ENCODE measurements at places on chromosomes 16 and 17.

- no peak for DNase-seq
Measured at GRCh38 chr17:4766201-4766600, 5.5 kb upstream of the TM4SF5 start.

- no peak for DNase-seq
Measured at GRCh38 chr16:11212798-11213196, 43.2 kb downstream of the SOCS1 start.

GRCh38 chr16:68993885-68994284, 111.6 kb upstream of the HAS3 start:
- no peak for DNase-seq

- DNase-seq = no peak
Measured at GRCh38 chr17:55228683-55229192, 36.0 kb upstream of the HLF start.

DNA sequence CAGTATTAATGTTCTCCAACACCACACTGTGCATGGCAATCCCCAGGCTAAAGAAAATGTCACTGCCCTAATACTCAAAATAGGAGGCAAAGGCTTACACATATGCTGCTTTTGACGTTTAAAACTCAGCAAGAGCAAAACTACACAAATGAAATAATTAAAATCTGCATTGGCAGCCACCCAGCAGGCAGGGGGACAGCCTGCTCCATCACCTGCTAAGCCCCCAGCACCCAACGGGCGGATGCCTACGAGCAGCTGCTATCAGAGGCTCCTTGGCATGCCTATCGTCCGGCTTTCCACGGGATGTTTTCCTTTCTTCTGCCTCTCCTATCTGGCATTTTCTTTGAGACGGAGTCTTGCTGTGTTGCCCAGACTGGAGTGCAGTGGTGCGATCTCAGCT, 337.5 kb downstream of the SOX9 start:
- DNase-seq = no peak

GRCh38 chr16:3149630-3150345, 15.0 kb downstream of the ZNF213 start:
- DNase-seq = no peak

DNA sequence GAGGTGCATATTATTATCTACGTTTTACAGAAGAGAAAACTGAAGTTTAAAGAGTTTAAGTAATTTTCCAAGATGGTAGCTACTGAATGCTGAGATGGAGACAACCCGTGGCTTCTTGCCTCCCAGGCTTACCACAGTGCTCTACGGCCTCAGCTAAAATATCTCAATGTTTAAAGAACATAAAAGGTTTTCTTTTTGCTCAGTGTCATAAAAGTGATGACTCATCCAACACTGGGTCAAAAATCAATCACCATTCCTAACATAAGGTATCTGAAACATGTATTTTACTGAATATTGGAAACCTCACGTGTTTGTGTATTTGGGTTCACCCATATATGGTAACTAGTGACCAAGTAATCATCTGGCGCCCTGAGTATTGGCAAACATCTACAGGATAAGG, 18.4 kb downstream of the ABCA9 start:
- DNase-seq = no peak

DNA sequence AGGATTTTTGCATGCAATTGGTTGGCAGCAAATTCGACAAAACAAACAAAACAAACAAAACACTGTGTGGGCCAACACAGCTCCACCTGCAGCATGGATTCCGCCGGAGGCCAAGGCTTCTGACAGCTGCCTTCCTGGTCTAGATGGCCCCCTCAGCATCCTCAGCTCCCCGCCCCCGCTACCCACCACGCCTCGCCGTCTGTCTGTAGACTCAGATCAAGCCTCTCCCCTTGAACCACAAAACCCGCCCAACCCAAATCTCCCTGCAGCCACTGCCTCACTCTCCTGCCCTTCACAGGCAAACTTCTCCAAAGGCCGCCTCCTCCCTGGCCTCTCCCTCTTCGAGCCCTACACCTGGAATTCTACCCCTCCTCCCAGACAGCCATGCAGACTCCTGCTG, 57.9 kb downstream of the RTN4RL1 start:
- no peak for DNase-seq

DNA sequence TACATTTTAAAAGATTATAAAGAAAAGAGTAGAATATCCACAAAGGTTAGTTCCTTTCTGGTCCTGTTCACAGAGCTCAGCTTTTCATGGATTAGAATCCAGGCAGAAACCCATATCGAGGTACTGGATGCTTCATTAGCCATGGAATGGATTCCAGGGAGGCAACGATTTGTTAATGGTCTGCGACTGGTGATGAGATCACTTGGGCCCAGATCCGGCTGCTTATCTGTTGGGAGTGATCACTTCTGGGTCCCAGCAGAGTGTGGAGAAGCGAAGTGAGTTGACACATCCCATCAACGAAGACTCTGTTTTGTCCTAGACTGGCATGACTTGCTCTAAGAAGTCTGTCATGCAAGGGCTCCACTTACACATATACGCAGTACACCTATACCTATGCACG, 165.8 kb downstream of the MAF start:
- no peak for DNase-seq

- DNase-seq = no peak
Measured at GRCh38 chr17:61337290-61337689, 62.4 kb upstream of the TBX2 start.

- peak; percentile 8 for DNase-seq
Measured at GRCh38 chr17:75588596-75589011, 1.0 kb downstream of the MYO15B start.

GRCh38 chr16:85754413-85754812, 3.5 kb upstream of the C16orf74 start:
- DNase-seq = no peak

DNA sequence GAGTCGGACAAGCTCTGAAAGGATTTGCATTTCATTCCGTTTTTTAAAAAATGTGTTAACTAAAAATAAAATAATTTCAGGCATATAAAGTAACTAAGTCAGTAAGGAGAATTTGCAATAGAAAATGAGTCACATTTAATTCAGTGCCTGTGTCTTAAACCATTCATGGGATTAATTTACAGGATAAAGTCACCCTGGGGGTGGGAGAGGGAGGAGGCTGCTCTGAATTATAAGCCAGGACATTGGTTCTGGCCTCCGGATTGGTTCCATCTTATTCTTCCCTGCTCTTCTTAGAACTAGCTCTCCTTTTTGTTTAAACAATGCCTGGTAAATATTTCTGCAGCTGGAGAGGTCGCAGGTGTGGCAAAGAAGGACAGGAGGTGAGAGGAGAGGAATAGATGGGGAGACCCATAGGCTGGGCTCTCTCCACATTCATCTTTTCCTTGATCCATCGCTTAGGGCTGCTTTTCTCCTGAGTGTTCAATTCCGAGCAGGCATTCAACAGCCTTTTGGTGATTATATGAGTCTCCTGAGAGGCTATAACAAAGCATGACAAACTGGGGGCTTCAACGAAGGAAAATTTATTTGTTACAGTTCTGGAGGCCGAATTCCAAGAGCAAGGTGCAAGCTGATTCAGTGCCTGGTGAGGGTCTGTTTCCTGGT, 319.2 kb downstream of the PHKB start:
- no peak for DNase-seq

GRCh38 chr17:7579834-7580603, 581 bp downstream of the CD68 start:
- no peak for DNase-seq

GRCh38 chr16:29683543-29684090, 4.6 kb downstream of the QPRT start:
- DNase-seq = no peak

- no peak for DNase-seq
Measured at GRCh38 chr17:80105762-80106161, 4.4 kb downstream of the GAA start.

DNA sequence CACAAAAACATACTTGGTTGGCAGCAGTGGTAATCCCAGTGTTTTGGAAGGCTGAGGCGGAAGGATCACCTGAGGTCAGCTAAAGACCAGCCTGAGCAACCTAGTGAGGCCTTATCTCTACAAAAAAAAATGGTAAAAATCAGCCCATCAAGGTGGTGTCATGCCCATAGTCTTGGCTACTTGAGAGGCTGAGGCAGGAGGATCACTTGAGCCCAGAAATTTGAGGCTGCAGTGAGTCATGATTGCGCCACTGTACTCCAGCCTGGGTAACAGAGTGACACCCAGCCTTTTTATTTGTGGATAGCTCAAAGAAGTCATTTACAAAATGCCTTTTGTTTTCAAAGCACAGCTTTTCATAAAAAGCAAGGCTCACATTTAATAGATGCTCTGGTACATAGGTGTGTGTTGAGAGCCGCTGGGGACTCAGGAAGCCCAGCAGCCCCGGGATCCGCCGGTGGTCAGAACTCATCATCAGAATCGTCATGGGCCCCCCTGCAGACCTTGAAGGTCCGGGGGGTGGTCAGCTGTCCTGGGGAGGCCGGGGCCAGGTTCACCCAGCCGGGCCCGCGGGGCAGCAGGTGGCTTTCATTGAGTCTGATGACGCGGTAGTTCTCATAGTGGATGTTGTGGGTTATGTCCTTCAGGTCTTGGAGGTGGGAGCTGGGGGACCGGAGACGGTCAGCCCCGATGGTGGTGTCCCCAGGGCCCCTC, 10.5 kb upstream of the ZNF500 start:
- no peak for DNase-seq

- DNase-seq = no peak
Measured at GRCh38 chr16:15491411-15491810, 57.0 kb downstream of the BMERB1 start.

GRCh38 chr17:68324114-68324513, 32.8 kb downstream of the ARSG start:
- DNase-seq = no peak

GRCh38 chr16:86244158-86244557, 266.2 kb upstream of the FOXF1 start:
- no peak for DNase-seq

- no peak for DNase-seq
Measured at GRCh38 chr17:1829216-1829591, 498 bp downstream of the SMYD4 start.

DNA sequence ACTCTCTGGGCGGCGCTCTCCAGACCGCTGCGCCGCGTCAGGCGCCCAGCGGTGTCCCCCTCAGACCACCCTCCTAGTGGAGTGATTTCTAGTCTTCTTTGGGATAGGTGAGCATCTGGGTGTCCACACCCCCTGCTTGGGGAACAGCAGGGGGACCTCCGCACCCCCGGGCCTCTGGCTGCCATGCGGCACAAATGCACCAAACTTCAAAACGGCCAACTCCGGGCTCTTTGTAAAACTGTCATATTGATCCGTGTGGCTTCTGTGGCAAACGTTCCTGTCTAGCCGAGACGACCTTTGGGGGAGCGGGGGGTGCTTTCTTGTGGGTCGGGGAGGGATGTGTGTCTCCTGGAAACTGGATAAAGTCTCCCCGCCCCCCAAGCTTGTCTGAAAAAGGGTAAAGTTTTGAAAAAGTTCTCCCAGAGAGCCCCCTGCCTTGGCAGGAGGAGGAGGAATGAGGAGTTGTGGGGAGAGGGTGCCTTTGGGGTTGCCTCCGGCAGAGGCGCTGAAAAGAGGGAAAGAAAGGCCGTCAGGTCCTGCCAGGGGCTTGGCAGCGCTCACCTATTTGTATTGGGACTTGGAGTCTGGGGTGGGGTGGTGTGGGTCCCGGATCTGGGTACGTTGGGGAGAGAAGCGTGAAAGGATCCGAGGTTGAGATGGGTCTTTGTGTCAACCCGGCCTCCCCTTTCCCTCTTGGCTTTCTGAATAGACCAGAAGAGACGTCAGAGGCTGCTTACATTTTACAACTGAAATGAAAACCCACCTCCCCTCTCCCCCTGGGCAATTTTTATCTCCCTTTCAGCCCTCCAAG, 2.2 kb upstream of the CHD3 start:
- peak; percentile 37 for DNase-seq

- DNase-seq = no peak
Measured at GRCh38 chr16:81409016-81409556, 35.5 kb upstream of the CMIP start.

GRCh38 chr17:9684955-9685621, 39.8 kb downstream of the USP43 start:
- no peak for DNase-seq

Data from activated T-helper 1 cell treated with Interleukin-2 at 50 U/mL for 16 hours (primary cell).